ENCODE measurements at places on chromosomes 4 and X.
A peak's percentile ranks its signal among the peaks of the same experiment; 100 is the strongest.

DNA sequence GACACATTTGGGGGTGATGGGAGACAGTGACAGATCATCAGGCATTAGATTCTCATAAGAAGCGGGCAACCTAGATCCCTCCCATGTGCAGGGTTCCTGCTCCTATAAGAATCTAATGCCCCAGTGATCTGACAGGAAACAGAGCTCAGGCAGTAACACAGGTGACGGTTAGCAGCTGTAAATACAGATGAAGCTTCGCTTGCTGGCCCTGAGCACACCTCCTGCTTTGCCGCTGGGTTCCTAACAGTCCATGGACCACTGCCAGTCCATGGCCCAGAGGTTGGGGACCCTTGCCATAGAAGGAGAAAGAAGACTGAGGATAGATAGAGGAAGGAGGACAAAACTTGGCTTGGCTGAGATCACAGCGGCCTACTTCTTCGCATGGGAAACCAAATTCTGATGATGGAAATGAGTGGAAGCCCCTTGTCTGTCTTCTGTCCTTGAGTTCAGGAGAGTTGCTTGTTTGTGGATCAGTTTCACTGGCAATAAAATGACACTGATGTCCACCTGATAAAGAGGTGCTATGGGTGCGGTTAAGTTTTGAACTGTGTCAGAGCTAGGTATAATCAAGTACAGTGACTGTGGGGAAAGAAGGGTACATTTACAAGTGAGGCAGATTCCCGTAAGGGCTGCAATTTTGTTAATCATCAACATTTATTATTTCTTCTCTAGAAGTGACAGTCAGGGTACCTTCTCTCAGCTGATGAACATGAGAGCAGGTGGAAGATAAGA, 1.7 kb upstream of the TIFA start:
- no peak for DNase-seq

GRCh38 chrX:5051831-5052491, 1176.7 kb downstream of the NLGN4X start:
- no peak for DNase-seq

GRCh38 chr4:60344908-60345307, 855.2 kb upstream of the ADGRL3 start:
- DNase-seq, result no peak

DNA sequence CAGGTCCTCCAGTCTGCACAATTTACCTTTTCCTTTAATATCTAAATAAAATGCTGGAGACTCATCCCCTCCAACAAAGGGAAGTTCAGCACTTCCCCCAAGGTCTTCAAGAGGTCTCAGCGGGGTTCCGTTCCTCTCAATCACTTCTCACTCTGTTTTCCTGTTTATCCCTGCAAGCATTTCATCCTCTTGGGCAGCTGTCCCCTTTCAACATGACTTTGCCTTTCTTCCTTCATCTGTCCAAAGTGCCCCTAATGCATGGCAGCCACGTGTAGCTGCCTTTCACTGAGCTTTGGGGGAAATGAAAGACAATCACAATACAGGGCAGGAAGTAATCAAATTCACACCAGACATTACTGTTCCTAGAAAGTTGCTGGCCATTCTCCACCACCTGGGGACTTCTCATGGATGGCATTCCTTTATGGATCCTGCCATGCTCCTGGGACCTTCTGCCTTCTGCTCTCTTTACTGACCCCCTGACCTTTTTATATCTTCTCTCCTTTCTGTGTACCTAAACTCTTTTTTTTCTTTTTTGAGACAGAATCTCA, 79.7 kb upstream of the USP9X start:
- no peak for DNase-seq

- no peak for DNase-seq
Observed at GRCh38 chrX:121869876-121870477, 822.6 kb downstream of the GLUD2 start.

DNA sequence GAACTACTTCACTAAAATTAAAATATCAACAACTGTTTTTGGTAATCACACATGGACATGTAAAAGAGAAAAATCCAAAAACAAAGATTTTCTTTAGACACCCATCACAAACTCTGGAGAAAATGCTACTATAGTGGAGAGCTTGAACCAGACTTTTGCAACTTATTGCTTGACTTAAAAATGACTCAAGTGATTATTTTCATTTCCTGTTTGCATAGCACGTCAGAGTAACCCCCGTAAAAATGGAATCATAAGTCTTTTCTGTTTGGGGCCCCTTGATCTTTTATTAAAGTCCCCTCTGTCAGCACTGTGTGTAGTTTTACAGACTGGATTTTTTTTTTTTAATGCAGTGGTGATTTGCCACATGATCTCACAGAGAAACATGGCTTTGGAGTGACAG, 79.5 kb downstream of the PRKG2 start:
- DNase-seq, result no peak

DNA sequence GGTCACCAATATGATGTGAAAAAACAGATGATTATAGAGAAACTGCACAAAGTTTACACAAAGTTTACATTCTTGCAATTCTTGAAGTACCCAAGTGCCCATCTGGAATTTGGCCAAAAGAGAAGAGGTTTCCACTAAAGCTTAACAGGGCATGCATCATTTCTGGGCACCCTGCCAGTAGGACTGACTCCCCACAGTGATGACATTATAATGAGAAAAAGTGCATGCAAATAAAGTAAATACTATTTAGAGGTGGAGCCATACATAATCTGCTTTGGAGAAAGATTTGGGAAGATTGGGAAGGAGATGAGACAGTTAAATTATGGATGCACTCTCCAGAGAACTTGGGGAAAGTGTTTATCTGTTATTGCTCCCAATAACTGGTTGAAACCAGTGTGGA, 93.7 kb upstream of the TRPC3 start:
- DNase-seq, result peak; percentile 91

DNA sequence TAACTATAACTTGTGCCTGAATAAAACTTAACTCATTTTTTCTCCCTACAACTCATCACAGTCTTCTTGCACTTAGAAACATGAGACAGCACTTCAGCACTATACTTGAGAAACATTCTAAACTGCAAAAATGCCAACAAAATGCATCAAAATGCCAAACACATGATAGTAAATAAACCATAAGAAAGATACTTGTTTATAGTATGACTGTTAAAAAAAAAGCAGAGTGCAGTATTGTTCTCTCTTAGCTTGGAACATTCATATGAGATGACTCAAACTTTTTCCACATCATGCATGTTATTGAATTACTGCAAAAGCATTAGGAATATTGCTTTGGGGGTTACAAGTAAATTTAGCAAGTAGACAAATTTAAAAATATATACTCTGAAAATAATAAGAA, 135.7 kb upstream of the ANXA10 start:
- DNase-seq, result no peak

DNA sequence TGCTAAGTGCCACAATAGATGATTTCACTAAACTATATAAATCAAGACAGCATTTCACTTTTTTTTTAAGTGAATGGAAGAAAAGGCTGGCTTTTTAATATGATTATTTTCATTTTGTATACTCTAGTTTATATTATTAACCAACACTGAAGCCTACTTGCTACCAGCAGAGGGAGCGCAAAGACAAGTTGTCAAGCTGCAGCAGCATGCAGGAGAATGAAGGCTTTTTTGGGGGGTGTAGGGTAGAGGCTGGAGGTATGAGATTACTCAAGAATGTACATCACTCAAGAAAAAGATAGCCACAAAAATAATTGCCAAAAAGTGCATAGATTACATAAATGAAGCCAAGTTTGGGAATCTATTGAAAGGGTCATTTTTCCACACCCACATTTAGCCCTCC, 519.5 kb downstream of the FGF13 start:
- no peak for DNase-seq

GRCh38 chr4:101972791-101973190, 182.3 kb downstream of the BANK1 start:
- no peak for DNase-seq

GRCh38 chr4:114879916-114880669, 233.3 kb downstream of the NDST4 start:
- DNase-seq, result no peak

All from HS-27A (cell line).